ENCODE measurements at places on chromosomes 7 and 10. TPM values are rescaled to one million over a fixed set of nuclear protein-coding genes. Genes with fewer than 3 reads are reported as not detected.

GRCh38 chr7:151086802-151087244 lies 548 bp downstream of the AGAP3 start:
- DNase-seq, result no peak

GRCh38 chr10:47252093-47252780 lies 47.8 kb upstream of the GDF10 start:
- no peak for DNase-seq

DNA sequence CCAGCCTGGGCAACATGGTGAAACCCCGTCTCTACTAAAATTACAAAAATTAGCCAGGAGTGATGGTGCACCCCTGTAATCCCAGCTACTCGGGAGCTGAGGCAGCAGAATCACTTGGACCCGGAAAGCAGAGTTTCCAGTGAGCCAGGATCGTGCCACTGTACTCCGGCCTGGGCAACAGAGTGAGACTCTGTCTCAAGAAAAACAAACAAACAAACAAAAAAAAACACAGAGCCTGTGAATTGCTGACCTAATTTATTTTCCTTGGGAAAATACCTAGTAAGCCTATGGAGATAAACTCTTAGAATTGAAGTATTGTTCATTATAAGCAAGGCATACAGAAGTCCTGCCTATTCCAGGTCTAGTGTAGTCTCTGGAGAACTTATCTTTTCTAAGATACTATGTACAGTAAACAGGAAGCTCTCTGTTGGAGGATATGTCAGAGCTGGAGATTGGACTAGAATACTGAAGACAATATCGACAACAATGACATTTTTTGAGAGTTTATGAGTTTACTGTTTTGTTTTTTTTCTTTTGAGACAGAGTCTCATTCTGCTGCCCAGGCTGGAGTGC lies 14.9 kb downstream of the GTF2I start:
- no peak for DNase-seq

DNA sequence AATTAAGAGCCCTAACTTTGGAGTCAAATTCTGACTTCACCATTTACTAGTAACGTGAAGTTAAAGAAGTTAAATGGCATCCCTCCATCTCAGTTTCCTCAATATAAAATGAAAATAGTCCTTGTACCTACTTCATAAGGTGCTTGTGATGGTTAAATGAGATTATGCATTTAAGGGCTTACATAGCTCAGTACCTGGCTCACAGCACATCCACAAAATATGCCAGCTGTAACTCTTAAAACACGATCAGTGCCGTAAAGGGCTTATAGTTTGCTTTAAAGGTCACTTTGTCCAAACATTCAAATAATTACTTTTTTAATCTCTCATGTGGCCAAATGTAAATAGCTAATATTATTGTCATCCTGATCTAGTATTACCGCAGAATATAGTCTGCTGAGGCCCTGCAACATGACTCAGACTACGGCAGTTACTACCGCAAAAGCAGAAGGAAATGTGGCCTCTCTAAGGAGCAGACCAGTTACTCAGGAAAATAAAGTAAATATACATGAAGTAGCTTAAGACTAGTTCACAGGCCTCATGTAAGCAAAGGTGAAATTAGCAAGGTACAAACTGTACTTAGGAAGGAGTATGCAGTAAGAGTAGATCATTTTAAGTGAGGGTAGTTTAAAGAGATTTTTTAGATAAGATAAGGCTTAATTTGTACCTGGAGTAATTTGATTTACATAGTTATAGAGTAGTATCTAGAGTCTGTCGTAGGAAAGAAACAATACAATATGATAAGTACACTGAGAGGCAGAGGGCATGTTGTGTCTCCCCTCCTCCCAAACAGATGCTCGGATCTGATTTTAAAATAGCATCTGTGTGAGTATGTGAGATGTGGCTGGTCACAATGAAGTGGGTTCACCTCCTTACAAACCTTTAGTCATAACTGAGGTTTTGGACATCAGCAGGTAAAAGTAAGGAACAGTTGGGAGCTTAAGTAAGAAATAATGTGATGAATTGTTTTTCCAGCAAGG lies 13.1 kb downstream of the CASP2 start:
- DNase-seq, result no peak

ZNF425 gene
- total RNA-seq, result 2.9 TPM

BAZ1B gene
- 50.9 TPM for total RNA-seq

HABP2 gene
- total RNA-seq, result 0.72 TPM

- no peak for DNase-seq
These were observed 72.2 kb downstream of the GTF2IRD1 start for GRCh38 chr7:74525881-74526280.

DNA sequence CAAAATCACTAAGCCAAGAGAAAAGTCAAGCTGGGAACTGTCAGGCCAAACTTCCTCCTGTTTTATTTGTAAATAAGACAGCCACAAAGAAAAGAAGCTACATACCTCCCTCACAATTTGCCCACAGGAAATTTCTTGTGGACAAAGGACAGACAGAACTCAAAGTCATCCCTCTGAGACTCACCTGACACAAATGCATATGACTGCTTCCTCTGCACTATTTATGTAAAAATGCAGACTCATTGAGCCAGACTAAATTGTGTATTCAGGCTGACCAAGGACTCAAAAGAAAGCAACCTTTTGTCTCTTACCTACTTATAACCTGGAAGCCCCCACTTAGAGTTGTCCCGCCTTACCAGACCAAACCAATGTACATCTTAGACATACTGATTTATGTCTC lies 11.8 kb downstream of the TOMM7 start:
- DNase-seq, result no peak

DNA sequence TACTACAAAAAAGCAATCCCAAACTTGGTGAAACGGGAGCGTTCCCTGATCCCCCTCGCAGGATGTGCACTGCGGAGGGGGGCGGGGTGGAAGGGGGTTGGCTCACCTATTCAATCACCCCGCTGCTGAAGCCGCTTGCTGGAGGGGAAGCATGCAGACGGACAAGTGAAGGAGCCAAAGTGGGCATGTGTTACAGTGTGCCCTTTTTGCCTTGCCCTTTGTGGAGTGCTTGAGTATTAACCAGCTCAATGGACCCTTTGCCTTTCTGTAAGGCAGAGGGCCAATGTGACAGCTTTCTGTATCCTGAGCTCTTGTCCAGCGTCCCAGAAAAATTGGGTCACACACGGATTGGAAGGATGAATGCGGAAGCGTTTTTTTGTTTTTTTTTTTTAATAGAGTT lies 348.9 kb upstream of the NPSR1 start:
- DNase-seq, result no peak

DNA sequence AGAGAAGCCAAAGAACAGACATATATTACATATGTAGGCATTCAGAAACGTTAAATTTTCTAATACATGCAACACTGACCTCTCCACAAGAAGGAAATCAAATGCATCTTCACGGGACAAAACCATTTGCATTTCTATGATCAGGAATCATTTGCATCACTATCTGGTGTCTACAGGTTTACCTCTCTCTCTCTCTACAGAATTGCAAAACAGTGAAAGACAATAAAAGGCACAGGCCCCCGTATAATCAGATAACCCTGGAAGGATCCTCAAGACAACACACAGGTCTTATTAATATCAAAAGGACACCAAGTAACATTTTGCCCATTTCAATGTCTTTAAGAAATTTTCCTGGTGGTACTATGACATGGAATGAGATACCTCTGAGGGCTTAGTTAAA lies 306.3 kb downstream of the GPAM start:
- no peak for DNase-seq

DNA sequence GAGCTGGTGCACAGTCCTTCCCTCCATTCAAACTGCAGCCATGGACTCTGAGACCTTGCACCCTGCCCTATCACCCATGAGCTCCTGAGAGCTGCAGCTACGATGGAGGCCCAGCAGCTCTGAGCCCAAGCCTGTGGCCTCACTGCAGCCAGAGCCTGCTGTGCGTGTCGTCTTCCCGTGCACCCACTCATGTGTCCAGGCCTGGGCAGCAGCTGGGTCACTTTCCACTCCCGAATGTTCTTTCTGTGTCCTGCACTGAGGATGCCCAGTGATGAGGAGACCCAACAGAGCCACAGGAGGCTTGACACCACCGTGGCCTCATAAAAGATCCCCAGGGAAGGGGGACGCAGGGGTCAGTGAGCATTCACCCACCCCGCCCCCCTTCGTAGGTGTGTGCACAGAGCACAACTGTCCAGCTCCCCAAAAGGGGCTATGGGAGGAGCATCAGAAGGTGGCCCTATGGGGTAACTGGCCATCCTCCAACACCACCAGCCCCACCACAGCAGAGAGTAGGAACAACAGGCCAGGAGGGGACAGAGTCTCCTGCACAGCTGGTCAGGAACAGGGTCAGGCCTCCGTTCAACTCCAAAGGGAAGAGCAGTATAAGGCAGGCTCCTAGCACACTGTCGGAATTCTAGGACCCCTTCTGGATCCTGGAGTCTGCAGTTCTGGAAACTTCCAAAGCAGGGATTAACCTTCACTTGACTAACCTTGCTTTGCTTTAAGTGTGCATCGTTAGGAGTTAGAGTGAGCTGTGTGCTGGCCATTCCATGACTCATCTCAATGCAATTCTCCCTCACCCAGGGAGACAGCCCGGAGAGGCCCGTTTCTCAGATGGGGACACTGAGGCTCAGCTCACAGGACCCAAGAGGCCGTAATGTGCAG lies 52.6 kb downstream of the RASGEF1A start:
- DNase-seq, result no peak

CALN1 gene
- not detected for total RNA-seq

GRCh38 chr7:83732305-83732704 lies 83.4 kb upstream of the SEMA3E start:
- DNase-seq, result no peak

PRSS2 gene
- not detected for total RNA-seq

ZNF248 gene
- total RNA-seq, result 17.3 TPM

DNA sequence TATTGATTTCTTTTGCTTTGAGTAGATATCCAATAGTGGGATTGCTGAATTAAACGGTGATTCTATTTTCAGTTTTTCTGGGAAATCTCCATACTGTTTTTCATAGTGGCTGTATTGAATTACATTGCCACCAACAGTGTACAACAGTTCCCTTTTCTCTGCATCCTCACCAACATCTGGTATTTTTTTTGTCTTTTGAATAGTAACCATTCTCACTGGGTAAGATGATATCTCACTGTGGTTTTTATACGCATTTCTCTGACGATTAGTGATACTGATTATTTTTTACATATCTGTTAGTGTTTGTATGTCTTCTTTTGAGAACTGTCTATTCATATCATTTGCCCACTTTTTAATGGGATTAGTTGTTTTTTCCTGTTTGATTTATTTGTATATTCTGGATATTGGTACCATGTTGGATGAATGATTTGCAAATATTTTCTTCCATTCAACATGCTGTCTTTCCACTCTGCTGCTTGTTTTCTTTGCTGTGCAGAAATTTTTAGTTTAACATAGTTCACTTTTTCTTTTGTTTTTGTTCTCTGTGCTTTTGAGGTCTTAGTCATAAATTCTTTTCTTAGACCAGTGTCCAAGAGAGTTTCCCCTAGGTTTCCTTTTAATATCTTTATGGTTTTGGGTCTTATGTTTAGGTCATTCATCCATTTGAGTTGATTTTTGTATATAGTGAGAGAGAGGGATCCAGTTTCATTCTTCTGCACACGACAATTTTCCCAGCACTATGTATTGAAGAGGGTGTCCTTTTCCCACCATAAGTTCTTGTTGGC lies 584.7 kb downstream of the PHTF2 start:
- no peak for DNase-seq

PPP1R3A gene
- total RNA-seq, result not detected

- DNase-seq, result no peak
These were observed 580 bp downstream of the MRPS16 start for GRCh38 chr10:73251683-73252444.

PPP1R17 gene
- total RNA-seq, result not detected

DNA sequence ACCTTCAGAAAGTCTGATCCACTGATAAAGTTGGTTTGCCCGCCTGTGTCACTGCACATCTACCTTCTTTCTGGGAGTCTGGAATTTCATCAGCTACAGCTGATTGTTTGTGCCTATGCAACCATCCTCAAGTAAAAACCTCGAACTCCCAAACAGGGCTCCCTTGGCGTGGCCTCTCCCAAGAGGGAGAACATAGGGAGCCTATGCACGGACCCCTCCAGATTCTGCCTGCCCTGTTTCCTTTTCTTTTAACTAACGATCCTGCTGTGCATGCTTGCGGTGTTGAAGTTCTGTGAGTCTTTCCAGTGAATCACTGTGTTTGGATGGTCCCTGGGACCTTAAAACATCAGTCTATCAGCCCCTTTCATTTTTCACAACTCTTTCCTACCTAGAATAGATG lies 226.9 kb upstream of the SEMA3D start:
- no peak for DNase-seq

DNA sequence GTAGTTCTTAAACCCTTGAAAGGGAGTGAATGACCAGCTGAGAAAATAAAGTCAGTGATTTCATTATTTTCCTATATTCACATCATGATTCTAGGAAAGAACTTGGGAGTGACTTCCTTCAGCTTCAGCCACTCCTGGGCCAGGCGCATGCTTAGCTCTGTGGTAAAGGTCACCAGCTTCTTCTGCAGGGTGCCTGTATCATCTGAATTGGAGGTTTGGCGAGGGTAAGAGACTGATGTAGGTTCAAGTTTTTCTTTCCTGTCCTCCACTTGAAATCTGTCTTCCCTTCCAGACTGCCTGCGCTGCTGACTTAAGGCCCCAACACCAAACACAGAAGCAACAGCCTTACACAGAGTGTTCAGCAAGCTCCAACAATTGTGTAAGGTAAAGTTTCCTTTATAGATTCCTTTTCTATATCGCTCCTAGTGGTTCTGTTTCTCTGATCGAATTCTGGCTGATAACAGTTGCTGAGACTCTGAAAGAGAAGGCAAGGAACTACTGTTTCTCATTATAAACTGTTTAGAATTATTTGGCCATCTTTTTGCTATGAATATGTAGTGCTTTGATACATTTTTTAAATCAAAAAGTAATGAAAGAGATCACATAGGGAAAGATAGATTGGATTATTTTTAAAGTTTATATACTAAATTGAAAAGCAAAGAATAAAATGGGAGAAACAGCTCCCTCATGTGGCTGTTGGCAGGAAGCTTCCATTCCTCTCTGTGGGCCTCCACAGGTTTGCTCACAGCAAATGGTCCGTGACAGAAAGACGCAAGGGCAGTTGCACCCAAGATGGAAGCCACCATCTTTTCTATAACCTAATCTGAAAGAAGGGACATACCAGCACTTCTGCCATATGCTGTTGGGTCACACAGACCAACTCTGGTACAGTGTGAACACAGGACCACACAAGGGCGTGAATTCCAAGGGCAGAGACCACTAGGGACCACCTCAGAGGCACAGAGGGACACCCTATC lies 14.0 kb downstream of the GATAD1 start:
- DNase-seq, result peak; percentile 37

TRIP6 gene
- 286 TPM for total RNA-seq

- DNase-seq, result no peak
These were observed 204.6 kb downstream of the HDAC9 start for GRCh38 chr7:18700147-18700546.

- DNase-seq, result peak; percentile 86
These were observed 203.1 kb upstream of the AUTS2 start for GRCh38 chr7:69395061-69395714.
